ENCODE measurements at places on chromosomes 16 and 17.
A peak's percentile ranks its signal among the peaks of the same experiment; 100 is the strongest.

- DNase-seq: no peak
Measured at GRCh38 chr17:45291171-45291805, 25.5 kb downstream of the MAP3K14 start.

DNA sequence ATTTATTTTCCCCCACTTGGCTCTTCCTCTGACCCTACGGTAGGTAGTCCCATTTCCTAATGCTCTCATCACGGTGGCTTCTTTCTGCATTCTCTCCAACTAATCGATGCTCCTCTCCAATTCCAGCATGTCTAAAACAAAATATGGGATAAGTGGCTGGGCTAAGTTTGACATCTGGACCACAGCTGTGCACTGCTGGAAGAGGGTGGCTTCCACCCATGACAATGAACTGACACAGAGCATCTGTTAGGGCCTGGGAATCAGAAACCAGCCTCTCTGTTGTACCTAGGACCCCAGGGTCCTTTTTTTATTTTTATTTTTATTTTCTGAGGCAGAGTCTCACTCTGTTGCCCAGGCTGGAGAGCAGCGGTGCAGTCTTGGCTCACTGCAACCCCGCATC is 29.0 kb upstream of the SLC39A11 start:
- no peak for DNase-seq

GRCh38 chr16:8464979-8465378 is 125.3 kb downstream of the TMEM114 start:
- DNase-seq: no peak

DNA sequence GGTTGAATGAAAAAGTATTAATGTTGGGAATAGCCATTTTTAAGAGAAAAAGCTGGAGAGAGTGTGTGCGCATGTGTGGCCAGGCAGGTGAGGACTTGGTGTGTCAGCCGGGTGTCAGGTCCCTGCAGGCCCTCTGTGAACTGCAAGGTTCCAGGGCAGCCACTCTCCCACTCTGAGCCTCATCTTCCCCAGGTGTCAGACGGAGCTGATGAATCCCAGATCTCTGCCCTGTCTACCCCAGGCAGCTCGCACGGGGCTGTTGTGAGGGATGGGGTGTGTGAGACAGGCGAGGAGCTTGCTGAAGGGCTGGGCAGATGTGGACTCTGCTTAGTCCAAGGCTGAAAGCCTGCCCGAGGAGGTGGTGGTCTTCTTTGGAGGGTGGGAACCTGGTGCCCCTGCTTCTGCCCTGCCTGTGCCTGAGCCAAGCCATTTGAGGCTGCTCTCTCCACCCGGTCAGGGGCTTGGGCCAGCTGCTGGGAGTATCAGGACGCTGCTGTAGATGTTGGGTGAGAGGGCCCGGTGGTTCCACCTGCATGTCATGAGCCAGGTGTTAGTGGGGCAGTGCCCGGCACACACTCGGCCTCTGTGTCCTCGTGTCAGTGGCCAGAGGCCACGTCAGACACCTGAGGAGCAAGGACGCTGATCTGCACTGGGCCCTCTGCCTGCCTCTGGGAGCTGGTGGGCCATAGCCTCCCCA is 122.4 kb downstream of the RAB11FIP4 start:
- DNase-seq: no peak

- no peak for DNase-seq
Measured at GRCh38 chr16:89827383-89828198, 684 bp upstream of the SPIRE2 start.

GRCh38 chr16:83901101-83901500 is 2.2 kb downstream of the MLYCD start:
- no peak for DNase-seq

GRCh38 chr17:57776366-57776765 is 31.3 kb upstream of the CCDC182 start:
- DNase-seq: no peak

- no peak for DNase-seq
Measured at GRCh38 chr17:5553479-5553878, 30.8 kb downstream of the NLRP1 start.

DNA sequence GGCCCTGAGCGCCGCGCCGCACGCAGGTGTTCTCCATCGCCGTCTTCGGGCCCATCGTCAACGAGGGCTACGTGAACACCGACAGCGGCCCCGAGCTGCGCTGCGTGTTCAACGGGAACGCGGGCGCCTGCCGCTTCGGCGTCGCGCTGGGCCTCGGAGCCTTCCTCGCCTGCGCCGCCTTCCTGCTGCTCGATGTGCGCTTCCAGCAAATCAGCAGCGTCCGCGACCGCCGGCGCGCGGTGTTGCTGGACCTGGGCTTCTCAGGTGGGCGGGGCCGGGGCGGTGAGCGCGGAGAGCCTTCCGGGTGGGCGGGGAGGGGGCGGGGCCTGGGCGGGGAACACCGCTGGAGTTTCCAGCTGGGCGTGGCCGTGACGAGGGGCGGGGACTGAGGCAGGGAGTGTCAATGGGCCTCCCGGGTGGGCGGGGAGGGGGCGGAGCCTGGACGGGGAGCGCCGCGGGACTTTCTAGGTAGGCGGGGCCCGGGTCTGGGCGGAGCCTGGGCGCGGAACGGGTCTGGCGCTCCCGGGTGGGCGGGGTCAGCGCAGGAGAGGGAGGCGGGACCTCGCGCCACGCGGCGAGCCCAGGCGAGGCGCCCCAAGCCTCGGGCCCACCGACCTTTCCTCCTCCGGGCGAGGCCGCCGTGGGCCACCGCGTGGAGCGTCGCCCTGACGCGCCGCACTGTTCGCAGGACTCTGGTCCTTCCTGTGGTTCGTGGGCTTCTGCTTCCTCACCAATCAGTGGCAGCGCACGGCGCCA is 2.4 kb downstream of the SYNGR3 start:
- DNase-seq: peak; percentile 98

DNA sequence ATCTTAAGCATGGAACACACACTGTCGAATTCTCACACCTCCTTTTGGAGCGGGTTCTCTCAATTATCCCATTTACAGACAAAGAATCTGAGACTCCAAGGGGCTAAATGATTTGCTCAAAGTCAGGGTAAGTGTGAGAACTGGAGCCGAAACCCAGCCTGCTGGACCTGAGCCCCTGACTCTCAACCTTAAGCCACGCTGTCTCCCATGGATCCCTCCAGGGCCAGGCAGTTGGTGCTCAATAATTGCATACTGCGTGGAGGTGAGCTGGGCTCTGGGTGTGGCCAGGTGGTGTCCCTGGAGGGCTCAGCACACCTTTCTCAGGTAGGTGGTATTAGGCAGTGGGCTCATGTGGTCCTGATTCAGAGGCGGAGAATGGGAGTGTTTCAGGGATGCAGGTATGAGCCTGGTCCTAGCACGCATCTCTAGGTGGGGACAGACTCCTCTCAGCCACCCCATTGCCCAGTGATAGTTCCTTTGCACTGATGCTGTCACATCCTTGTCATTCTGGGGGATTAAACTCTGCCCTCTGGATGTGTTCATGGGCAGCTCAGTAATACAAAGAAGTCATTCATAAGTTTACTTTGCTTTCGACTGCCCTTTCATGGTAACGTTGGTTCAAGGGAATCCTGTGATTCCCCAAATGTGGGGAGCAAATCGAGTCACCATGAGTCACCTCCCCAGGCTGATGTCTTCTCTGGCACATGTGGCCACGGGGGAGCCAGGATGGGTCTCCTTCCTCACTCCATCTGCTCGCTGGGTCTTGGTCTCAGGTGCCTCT is 399.5 kb upstream of the TNRC6C start:
- DNase-seq: no peak

DNA sequence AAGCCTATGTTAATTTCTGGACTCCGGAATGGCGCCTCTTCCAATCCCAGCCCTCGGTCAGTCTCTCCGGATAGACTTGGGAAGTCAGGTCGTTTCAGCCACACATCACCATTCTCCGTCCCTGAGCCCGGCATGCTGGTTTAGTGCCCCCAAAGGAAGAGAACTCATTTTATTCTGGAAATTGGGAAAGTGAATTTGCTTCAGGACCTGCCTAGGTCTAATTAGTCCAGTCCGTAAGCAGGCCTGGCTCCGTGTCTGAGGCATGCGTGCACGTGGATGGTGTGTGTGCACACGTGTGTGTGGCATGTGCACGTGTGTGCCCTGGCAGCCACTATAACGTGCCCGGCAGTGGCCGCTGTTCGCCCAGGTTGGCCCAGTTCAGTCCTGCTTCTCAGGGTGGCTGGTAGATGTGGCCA is 77.4 kb downstream of the RPA1 start:
- no peak for DNase-seq

DNA sequence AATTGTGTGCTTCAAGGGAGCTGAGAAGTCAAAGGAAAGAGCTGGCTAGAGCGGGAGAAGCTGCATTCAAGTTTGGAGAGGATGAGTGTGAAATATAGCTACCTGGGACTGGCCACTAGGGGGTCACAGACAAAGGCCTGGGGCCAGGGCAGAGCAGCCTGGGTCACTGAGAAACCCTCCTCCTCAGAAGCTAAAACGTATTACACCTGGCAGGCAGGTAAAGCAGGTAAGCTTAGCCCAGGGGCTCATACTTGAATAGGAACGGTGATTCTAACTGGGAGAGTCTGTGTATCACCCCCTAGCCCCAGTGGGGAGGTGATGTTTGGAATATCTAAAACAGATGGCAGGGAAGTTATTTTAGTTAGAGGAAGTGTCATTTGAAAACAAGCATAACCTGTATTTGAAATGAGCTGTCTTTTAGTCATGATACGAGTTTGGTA is 6.8 kb downstream of the KRT37 start:
- no peak for DNase-seq

Measured in stimulated activated CD4-positive, alpha-beta T cell treated with anti-CD3 and anti-CD28 coated beads, Interleukin-2, amount 100 ng/mL, for 48 hours (primary cell).